LNCaP clone FGC (cell line): ENCODE measurements at places on chromosomes 11 and 22.

DNA sequence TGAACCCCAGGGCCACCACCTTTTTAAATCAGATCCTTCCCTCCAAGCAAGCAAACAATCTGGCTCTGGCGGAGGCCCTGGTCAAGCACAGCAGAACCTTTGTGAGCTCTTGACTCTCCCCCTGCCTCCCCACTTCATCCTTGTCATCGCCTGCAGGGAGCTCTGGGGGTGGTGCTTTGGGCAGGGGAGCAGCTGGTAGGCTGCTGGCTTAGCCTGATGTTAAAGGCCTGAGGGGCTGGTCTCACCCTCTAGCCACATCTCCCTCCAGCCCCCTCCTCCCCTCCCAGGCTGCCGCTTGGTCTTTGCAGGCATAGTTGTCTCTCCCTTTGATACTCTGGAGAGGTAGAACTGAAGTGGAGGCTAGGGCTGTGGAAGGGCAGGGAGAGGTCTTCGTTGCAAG, 50.9 kb downstream of the THAP12 start:
- DNase-seq: no peak

GRCh38 chr11:75689863-75690609, 21.2 kb upstream of the MAP6 start:
- no peak for DNase-seq

DNA sequence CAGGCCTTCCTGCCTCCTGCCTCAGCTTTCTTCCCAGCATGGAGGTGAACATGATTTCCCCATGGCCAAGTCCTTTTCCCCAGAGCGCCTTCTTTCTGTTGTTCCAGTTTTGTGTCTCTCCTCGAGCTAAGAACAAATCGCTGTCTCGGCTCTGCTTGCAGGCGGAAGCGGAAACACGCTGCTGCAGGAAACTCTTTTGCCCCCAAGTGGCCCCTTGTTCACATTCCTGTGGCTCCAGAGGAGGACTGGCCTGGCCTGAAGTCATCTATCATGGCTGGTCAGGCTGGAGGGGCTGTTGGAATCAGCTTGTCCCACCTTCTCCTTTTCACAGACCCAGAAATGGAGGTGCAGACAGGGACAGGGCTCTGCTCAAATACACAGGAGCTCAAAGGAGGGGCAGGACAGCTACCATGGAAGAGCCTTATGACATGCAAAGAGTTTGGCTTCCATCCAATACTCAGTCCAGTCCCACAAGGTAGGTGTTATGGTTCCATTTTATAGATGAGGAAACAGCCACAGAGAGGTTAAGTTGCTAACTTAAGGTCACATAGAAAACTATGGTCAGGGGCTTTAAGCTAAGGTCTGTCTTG, 182.2 kb upstream of the SYT13 start:
- no peak for DNase-seq

DNA sequence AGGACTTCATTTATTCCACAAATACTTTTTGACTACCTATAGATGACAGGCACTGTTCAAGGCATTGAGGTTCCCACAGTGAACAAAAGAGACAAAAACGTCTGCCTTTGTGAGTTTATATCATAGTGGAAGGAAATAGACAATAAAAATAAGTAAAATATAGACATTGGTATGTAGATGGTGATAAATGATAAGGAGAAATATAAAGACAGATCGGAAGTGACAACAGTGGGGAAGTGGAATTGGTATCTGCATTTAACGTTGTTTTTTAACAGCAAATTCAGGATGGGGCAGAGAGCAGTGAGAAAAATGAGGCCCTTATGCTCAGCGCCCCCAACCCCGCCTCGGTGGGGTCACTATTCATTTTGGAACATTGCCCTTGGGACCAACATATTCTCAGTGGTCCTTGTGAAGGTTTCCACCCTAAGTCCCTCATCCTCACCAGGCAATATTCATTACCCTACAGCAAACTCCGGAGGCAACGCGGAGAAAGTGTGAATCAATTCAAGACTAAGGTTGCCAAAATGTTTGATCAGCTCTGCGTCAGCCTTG, 627 bp upstream of the PEX26 start:
- no peak for DNase-seq

DNA sequence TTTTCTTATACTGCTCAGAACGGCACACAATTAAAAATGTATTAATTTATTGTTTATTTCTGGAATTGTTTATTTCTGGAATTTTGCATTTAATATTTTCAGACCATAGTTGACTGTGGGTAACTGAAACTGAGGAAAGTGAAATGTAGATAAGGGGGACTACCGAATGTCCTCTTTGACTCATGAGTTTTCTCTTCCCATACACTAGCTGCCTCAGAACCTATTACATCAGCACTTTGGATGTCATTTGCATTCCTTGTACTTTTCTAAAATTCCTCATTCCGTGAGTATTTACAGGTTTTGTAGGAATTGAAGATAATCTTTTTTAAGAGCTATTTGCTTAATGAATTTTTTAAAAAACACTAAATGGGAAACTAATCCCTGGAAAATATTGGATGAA, 29.8 kb downstream of the ZC3H12C start:
- no peak for DNase-seq

DNA sequence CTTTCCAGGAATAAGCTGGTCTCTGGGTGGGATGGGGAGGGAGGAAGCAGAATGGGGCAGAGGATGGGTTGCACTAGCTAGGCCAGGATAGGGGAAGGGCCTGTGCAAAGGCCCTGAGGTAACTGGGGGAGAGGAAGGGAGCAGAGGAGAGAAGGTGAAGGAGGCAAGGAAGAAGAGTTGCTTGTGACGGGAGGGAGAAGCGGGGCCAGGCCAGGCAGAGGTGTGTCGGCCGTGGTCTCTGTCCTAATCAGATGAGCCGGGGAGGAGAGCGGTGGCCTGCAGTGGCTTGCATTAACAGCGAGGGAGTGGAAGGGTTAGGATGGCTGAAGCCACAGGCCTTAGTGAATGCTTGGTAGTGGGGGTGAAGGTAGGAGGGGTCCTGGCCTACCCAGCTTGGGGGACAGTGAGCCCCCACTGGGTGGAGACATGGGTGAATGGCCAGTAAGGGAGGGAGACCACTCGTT, 6.0 kb upstream of the DERL3 start:
- DNase-seq: no peak

GRCh38 chr22:44870021-44870420, 117.6 kb downstream of the ARHGAP8 start:
- no peak for DNase-seq

DNA sequence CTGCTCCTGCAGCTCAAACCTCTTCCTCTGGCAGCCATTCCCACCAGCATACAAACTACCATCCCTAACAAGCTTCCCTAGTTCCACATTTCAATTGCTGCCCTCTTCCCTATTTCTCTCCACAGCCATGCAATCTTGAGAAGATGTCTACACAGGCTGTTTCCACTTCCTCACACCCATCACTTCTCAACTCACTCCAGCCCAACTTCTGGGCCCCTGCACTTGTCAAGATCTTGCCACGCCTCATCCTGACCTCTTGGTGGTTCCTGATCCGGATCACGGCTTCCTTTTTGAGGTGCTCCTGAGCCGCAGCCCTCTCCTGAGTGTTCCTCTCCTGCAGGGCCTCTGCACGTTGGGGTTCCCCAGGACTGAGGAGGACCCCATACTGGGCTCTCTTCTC, 22.6 kb downstream of the RPL27A start:
- DNase-seq: no peak

- DNase-seq: no peak
Observed at GRCh38 chr11:110093407-110094297, 460 bp downstream of the ZC3H12C start.

DNA sequence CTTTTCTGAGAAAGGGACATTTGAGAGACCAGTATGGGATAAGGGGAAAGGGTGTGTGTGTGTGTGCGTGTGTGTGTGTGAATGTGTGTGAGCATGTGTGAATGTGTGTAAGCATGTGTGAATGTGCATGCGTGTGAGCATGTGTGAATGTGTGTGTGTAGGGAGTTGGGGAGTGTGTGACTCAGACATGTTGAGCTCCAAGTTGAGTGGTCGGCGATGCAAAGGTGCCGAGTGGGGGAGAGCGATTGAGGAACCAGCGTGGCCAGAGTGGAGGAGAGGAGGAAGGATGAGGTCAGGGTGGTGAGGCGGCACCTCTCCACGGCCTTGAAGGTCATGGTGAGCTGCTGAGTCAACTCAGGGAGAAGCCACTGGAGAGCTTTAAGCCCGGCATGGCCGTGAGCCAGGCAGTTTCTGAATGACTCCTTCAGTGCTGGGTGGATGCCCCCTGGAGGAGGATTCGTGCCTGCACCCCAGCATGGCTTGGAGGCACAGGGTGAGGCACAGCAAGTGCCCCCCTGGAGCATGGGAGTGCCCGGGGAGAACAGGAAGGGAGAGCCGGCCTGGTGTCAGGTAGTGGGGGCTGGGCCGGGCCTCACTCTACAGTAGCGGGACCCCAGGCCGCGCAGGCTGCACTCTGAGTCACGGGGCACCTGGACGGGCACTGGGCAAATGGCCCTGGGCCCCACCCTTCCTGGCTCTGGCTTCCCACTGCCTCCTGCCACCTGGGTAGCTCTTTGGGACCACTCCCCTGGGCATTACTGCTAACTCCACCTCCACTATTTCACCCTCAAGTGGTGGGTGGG, 8.2 kb upstream of the CCDC88B start:
- DNase-seq: no peak

DNA sequence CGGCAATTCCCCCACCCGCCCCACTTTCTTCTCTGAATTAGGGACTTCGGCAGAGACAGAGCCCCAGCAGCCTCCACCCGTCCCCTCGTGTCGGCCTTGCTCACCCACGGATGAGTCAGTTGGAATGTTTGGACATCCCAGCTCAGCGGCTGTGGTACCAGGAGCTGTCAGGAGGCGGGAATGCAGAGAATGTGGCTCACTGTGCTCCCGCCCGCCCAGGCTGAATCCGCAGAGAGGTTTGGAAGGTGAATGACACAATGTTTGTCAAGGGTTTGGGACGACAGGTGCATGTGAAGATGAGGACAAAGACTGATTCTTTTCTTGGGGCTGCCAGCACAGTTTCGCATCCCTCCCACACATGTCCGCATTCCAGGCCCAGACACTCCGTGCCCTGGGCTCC, 39.6 kb downstream of the LIF start:
- no peak for DNase-seq

- no peak for DNase-seq
Observed at GRCh38 chr22:21876486-21877176, 9.2 kb upstream of the MAPK1 start.

GRCh38 chr22:41826021-41826420, 6.9 kb upstream of the SREBF2 start:
- no peak for DNase-seq

GRCh38 chr22:44369916-44370801, 57.4 kb upstream of the SHISAL1 start:
- DNase-seq: no peak

- DNase-seq: no peak
Observed at GRCh38 chr11:71330996-71331395, 78.6 kb upstream of the SHANK2 start.

DNA sequence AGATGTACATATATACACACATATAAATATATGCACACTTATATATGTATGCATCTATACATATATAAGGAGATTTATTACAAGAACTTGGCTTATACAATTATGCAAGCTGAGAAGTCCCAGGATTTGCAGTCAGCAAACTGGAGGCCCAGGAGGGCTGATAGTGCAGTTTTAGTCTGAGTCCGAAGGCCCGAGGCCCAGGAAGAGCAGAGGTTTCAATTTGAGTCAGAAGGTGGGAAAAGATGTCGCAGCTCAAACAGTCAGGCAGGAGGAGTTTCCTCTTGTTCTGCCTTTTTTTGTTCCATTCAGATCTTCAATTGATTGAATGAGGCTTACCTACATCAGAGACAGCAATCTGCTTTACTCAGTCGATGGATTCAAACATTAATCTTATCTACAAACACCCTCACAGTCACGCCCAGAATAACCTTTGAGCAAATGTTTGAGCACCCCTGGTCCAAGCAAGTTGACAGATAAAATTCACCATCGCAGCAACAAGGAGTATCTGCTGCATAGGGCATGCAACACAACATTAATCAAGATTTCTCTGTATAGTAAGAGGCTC, 4.0 kb upstream of the SGSM1 start:
- no peak for DNase-seq

GRCh38 chr22:17400305-17400704, 31.0 kb downstream of the CECR2 start:
- no peak for DNase-seq

DNA sequence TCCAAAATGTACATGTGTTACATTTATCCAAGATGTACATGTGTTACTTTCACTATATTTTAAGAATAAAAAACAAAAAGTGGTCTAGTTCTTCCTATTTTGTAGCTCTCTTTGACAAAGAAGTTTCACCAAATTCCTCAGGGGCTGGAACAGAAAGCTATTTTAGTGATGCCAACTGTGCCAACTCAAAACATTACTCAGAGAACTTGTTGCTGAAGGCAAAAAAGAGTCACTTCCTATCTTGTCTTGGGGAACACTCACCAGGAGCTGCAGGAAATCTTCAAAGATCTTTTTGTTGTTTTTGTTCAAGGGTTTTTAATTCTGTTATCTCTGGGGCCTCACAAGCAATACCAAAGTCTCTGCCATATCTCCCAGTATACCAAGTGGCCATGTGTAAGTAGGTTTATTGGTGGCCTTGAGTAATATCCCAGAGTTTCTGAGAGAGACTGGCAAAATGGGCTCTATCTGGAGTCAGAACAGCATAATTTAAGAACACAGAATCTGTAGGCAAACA, 13.6 kb upstream of the EED start:
- no peak for DNase-seq

DNA sequence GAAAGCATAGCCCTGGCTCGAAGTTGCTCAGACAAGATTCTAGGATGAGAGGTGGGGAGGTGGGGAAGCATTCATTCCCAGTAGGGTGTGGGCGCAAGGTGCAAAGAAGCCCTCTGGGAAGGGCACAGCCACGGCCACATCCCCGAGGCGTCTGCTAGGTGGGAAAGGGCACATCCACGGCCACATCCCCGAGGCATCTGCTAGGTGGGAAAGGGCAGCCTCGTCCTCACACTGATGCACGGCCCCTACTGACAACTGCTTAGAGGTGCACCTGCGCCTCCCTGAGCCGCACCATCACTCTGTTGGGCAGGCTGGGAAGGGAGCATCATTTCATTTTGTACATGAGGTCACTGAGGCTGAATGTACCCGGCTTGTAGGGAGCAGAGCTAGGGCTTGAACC, 94.6 kb upstream of the PITPNB start:
- no peak for DNase-seq

DNA sequence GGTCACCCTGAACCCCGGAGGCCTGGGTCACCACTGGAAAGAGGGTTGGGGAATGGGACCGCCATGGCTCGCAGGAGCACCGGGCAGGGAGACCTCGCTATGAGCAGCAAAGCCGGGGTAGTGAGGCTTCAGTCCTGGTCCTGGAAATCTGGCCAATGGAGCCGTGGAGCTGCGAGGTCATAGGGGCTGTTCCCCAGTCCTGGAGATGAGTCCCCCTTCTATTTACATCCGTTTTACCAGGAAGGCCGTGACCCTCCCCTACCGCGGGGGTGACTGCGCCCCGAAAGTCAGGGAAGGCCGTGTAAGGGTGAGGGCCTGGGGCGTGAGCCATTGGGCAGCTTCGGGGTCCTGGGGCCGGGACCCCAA, 449 bp downstream of the PIDD1 start:
- DNase-seq: no peak

DNA sequence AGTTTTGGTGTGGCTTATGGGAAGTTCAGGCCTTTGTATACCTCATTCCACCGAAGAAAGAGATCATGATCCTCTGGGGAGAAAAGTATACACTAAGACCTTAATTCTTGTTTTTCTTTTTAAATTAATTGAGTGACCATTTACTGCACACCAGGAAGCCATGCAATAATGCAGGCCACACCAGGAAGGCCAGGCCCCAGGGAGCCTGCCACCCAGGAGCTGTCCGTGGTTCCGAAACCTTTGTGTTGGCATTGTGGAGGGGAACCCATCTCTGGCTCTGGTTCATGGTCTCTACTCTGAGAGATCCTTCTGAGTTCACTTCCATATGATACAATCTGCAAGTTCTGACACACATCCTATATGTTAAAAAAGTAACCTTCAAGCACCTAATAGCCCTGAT, 291.8 kb downstream of the MIAT start:
- no peak for DNase-seq
